Smooth muscle cell of bladder (primary cell): ENCODE measurements at places on chromosomes 5 and 9. TPM values are rescaled to one million over a fixed set of nuclear protein-coding genes. Genes with fewer than 3 reads are reported as not detected.

DAPK1 gene
- 23.8 and 30.0 TPM in 2 replicates for total RNA-seq

MGAT4B gene
- total RNA-seq: 94.4 and 138 TPM in 2 replicates

GZMA gene
- not detected in 2 replicates for total RNA-seq

PPP1R26 gene
- 9.5 and 10.4 TPM in 2 replicates for total RNA-seq

LRRC70 gene
- 0.55 and 0.57 TPM in 2 replicates for total RNA-seq

SLC6A3 gene
- total RNA-seq: under 0.01 TPM in 1 of 2 replicates, not detected in the other

C7 gene
- total RNA-seq: 1.1 and 4.0 TPM in 2 replicates

SLC45A2 gene
- total RNA-seq: 0.14 and 0.18 TPM in 2 replicates
